ENCODE measurements at places on chromosomes 12 and 14.

- no peak for DNase-seq
Measured at GRCh38 chr12:99766408-99766807, 118.9 kb downstream of the GARIN6 start.

- DNase-seq = no peak
Measured at GRCh38 chr14:33660248-33660647, 290.6 kb downstream of the EGLN3 start.

DNA sequence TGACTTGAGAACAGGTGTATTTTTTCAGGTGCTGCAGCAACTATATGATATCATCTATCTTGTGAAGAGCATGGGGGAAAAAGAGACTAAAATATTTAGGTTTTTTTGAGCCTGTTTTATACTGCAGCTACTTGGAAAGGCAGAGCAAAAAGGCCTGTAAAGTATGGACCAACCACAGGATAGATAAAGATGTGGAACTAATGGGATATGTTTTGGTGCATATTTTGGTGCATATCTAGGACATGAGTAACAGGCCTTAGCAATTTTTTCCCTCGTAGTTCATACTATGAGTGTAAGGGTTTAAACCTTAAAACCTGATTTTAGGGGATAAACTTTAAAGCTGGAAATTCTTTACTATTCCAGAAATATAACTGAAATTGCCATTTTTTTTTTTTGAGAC is 6.0 kb upstream of the GTSF1 start:
- DNase-seq = no peak

GRCh38 chr12:32896432-32897280 is at the start of gene PKP2:
Gene PKP2 (minus strand): TSS chr12:32896777. CDS start chr12:32896731, 46 bp downstream.
- DNase-seq = no peak

DNA sequence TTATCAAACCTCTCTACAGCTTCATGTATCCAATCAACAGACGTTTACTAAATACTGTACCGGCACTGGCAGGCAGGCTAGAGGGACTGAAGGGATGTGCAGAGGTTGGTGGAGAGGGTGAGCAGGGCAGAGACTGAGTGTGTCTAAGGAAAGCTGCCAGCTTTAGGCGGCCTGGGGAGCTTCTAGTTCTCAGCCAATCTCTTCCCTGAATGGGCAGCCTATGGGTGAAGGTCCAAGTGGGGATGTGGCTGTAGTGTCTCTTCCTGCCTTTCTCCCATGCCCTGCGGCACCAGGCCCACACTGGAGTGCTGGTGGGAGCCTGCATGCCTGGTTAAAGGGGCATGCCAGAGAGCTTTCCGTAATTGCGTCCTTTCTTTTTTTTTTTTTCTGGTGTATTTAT is 239.8 kb downstream of the CACNA1C start:
- DNase-seq = no peak

DNA sequence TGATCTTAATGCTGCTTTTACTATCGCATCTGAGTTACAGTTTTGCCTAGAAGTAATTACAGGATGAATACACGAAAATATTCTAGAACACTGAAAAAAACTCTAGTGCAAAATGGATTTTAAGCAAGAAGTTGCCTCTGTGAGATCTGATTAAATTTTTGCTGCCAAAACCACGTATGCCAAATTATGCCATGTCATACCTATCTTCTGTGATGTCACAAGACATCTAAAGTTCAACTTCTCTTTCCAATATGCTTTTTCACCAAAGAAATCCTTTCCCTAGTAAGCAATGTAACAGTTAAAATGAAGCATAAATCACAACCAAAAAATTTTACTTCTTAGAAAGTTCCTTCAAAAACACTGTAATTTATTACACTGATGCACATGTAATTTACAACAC is 39.6 kb downstream of the HECTD4 start:
- no peak for DNase-seq

All from GM12864 (cell line).